Peyer's patch (tissue), 4 donors: ENCODE measurements at places on chromosomes 5 and 9. TPM values are rescaled to one million over a fixed set of nuclear protein-coding genes. Genes with fewer than 3 reads are reported as not detected.

GRCh38 chr9:76401176-76401575 is 7.0 kb upstream of the RFK start:
- DNase-seq = no peak

GRCh38 chr5:72337159-72337558 is 17.0 kb downstream of the PTCD2 start:
- DNase-seq = no peak

GRCh38 chr5:118722122-118723020 is 266.0 kb downstream of the DTWD2 start:
- no peak for DNase-seq

DNA sequence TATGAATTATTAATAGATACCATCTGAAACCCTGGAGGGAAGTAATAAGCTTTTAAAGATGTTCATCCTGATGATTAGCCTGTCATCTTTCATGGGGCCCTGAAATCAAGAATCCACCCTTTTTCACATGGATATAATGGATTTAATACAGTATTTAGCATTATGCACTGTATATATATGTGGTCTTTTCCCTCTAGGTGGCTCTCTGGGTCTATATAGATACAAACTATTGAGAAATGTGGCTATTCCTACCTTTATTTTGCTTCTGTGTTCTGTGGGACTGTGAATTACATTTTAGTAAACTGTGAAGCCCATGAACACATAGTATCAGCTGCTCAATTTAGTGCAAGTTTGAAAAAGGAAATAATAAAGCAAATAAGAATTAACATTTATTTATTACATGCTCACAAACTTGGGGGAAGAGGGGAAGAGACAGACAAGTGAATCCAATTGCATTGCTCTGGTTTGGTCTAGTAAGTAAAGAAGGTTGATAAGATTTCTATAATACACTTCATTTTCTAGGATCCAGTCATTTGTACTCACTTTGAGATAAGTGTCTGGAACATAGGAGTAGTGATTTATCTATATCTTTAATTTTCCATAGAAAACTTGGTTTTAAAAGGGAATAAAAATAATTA is 112.2 kb downstream of the SCAMP1 start:
- no peak for DNase-seq

DNA sequence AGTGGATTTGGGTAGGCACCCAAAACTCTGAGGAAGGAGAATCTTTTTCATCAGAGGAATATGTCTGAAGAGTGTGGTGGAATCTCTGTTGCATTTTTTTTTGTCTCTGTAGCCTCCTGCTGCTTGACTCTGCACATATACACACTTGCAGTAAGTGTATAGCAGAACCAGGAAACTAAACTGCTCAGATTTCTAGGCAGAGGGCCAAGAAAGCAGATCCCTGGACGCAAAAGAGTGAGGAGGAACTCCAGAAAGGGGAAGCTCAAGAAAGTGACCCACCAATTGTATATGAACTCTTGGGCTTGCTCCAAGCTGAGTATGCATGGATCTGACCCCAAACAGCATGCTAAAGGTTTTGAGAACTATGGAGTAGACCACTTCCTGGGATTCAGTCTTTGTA is 181.8 kb downstream of the GADD45G start:
- DNase-seq = no peak

GRCh38 chr9:9817176-9817575 is 795.6 kb downstream of the PTPRD start:
- DNase-seq = no peak

- no peak for DNase-seq
Measured at GRCh38 chr5:160657622-160658458, 194.2 kb downstream of the ATP10B start.

Gene CRB2
- not detected for total RNA-seq

Gene LCN1
- not detected for total RNA-seq

Gene CACFD1
- 68.5 TPM for total RNA-seq

Gene ADRB2
- total RNA-seq = 0.85 TPM

Gene SH3TC2
- total RNA-seq = 1.3 TPM

Gene IL3
- not detected for total RNA-seq
